ENCODE measurements at places on chromosomes 12 and 14.

- no peak for DNase-seq
These were observed 807.7 kb upstream of the SEL1L start for GRCh38 chr14:82341261-82341810.

DNA sequence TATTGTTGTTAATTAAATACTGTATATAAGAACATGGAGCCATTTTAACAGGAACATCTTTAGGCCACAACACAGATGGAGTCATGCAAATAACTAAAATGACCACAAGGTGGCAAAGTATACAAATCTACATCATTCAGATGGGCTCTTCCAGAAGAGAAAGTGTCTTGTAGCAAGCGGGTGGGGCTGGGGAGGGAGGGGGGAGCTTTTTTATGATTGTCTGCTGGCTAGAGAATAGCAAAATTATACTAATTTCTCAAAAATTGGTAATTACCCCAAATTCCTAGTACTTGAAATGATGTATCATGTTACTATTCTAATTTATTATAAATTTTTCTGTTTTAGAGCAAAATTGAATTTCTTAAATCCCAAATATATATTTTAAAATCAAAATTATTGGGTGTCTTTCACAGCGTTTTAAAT, 378.7 kb downstream of the PRKD1 start:
- DNase-seq: peak; percentile 66

- no peak for DNase-seq
These were observed 5.1 kb downstream of the IKBIP start for GRCh38 chr12:98639491-98639890.

- DNase-seq: no peak
These were observed 4.5 kb upstream of the NUMB start for GRCh38 chr14:73462815-73463214.

DNA sequence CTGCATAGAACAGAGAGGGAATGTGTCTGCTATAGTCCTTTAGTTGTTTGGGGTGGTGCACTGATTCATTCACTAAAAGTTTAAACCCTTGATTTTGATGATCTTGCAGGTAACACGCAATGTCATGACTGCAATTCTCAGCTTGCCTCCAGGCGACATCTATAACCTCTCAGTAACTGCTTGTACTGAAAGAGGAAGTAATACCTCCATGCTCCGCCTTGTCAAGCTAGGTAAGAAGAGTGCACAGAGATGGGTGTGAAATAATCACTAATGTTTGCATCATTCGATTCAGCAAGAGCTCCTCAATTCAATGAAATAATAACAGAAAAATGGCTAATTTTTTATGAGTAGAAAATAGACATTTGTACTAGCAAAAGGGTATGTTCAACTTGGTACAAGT, 203.7 kb downstream of the PTPRO start:
- DNase-seq: no peak

DNA sequence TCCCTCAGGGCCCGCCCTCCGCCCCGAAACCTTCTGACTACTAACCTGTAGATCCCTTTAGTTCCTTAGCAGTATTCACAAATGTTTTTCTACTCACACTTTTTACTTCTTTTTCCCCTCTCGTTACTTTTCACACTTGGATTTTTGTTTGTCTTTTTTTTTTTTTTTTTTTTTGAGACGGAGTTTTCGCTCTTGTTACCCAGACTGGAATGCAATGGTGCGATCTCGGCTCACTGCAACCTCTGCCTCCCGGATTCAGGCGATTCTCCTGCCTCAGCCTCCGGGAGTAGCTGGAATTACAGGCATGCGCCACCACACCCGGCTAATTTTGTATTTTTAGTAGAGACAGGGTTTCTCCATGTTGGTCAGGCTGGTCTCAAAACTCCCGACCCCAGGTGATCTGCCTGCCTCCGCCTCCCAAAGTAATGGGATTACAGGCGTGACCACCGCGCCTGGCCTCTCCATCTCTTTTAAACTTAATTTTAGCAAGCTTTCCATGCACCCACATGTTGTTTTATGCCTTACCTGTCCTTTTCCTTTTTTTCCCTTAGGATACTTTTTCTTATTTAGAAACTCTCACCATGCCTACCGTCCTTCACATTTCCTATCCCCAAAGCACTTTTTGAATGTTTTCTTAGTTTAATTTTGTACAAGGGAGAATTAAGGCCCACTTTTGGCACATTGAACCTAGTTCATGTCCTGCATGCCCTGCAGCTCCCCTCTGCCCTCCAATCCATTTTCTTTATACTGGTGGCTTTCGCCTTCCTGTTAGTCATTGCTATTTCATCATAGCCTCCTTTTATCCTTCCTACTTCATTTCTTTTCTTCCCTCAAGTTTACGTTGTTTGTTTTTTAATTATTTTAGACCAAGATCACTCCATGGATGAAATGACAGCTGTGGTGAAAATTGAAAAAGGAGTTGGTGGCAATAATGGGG, 1.1 kb downstream of the SP1 start:
- peak; percentile 32 for DNase-seq

All from fibroblast of skin of abdomen (primary cell).